Activated T-helper 17 cell treated with anti-CD3 and anti-CD28 coated beads, Interleukin-2, amount 50 U/mL, for 72 hours (primary cell): ENCODE measurements at places on chromosomes 5 and 9.

DNA sequence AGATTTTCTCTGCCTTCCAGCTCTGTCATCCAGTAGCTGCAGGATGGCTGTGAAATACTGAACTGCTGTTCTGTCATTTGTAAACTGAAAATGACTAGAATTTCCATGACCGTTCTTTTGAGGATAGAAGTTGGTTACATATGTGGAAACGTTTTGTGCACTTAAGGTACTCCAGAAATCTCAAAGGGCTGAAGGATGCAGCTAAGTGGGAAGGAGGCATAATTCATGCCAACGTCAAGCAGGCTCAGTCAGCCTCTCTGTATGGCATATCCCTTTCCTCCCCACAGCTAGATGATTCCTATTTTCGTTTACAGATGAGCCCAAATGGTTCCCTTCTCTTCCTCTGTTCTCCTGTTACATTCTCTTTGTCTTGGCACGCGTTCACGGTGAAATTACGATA lies 257.6 kb downstream of the FBXL7 start:
- H3K4me1 ChIP-seq, result no peaks in the 10 kb centered on the region
- H3K36me3 ChIP-seq, result no peaks in the 10 kb centered on the region
- no peak for ATAC-seq

GRCh38 chr5:169627551-169627950 lies 9.5 kb upstream of the DOCK2 start:
- H3K27ac ChIP-seq, result no peak overlapping the region
- no peaks in the 10 kb centered on the region for H3K36me3 ChIP-seq
- peaks cover 7% of the 10 kb centered on the region for H3K27me3 ChIP-seq
- no peak for ATAC-seq

DNA sequence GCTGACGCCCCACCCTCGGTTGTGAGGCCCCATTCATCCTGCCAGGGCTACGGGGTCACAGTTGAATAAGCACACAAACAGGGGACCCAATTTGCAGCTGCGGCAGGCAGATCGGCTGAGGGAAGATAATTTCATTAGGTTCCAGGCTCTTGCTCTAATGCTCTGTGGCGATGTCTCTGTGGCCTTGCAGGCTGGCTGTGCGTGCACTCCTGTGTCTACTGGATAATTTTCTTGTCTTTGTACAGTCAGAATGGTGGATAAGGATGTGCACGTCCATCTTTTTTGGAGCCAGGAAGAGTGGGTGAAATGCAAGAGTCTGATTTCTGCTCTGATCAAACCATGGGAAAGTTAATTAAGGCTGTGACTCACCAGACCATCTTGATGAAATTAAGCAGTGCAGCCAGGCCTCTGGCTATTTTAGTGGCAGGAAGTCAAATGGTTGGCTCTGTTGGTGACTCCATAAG lies 39.2 kb downstream of the NSG2 start:
- H3K4me3 ChIP-seq, result no peak overlapping the region
- no peak for ATAC-seq
- peaks cover 13% of the 10 kb centered on the region for H3K27me3 ChIP-seq

DNA sequence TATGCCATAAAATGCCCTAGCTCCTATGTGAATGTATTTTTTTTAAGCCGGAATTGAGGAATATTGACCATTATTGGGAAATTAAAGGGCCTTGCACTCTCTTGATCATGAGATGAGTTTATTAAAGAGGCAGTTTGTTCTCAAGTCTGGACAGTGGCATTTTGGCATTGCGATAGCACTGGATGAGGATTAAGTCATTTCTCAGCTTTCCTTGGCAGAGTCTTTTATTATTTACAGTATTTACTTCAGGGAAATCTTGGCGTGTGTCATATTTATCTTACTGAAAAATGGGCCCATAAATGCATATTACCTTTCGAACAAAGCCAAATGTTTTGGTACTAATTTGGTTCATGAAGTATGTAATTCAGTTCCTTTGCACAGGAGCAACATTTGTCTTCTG lies 194.4 kb downstream of the EBF1 start:
- peaks cover 19% of the 10 kb centered on the region for H3K27me3 ChIP-seq
- no peak overlapping the region for H3K27ac ChIP-seq
- ATAC-seq, result no peak
- H3K4me1 ChIP-seq, result no peaks in the 10 kb centered on the region
- no peak overlapping the region for H3K4me3 ChIP-seq

DNA sequence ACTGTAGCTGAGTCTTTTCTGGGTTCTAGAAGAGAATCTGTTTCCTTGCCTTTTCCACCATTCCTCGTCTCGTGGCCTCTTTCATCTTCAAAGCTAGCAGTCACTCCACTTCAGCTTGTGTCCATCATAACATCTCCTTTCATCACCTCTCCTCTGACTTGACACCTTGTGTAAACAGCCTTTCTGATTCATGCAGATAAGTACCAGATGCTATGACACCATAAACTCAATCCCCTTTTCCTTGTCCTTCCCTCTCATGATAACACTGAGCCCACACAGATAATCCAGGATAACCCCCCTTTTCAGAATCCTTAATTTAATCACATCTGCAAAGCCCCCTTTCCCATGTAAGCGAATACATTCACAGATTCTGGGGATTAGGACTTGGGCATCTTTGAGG lies 95.5 kb downstream of the SNX24 start:
- H3K4me3 ChIP-seq, result no peak overlapping the region
- H3K27ac ChIP-seq, result no peak overlapping the region
- H3K36me3 ChIP-seq, result peaks cover 10% of the 10 kb centered on the region
- H3K4me1 ChIP-seq, result no peaks in the 10 kb centered on the region

- peak; percentile 81 for ATAC-seq
- H3K27me3 ChIP-seq, result no peaks in the 10 kb centered on the region
- no peaks in the 10 kb centered on the region for H3K4me1 ChIP-seq
- H3K36me3 ChIP-seq, result no peaks in the 10 kb centered on the region
- no peak overlapping the region for H3K27ac ChIP-seq
These were observed 87.5 kb upstream of the PPP2R2B start for GRCh38 chr5:146965761-146966659.

- no peaks in the 10 kb centered on the region for H3K36me3 ChIP-seq
- no peaks in the 10 kb centered on the region for H3K4me1 ChIP-seq
- no peak for ATAC-seq
These were observed 291.9 kb downstream of the DMAC1 start for GRCh38 chr9:7507566-7508270.

DNA sequence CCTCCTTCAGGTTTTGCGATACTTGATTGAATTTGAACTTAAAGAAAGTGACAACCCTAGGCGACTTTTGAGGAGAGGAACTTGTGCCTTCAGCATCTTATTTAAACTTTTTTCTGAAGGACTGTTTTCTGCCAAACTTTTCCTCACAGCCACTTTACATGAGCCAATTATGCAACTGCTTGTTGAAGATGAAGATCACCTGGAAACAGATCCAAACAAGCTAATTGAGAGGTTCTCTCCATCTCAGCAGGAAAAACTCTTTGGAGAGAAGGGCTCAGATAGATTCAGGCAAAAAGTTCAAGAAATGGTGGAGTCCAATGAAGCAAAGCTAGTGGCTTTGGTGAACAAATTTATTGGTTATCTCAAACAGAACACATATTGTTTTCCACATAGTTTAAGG lies 40.6 kb downstream of the GAPVD1 start:
- H3K4me3 ChIP-seq, result no peak overlapping the region
- no peak for ATAC-seq
- H3K27me3 ChIP-seq, result no peaks in the 10 kb centered on the region
- H3K4me1 ChIP-seq, result no peaks in the 10 kb centered on the region

GRCh38 chr9:105984714-105985113 lies 290.4 kb downstream of the TMEM38B start:
- no peaks in the 10 kb centered on the region for H3K27me3 ChIP-seq
- ATAC-seq, result no peak
- H3K4me3 ChIP-seq, result no peak overlapping the region
- H3K27ac ChIP-seq, result no peak overlapping the region
- H3K36me3 ChIP-seq, result no peaks in the 10 kb centered on the region

DNA sequence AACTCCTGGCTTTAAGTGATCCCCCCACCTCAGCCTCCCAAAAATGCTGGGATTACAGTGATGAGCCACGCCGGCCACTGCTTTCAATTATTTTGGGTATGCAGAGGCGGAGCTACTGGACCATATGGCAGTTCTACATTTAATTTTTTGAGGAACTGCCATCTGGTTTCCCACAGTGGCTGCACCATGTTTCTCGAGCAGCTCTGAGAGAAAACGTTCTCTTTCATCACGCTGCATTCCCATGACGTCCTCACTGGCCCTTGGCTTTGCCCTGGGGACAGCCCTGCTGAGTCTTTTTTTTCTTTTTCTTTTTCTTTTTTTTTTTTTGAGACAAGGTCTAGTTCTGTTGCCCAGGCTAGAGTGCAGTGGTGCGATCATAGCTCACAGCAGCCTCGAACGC lies 35.5 kb upstream of the GRHPR start:
- no peak overlapping the region for H3K4me3 ChIP-seq
- no peaks in the 10 kb centered on the region for H3K4me1 ChIP-seq
- no peaks in the 10 kb centered on the region for H3K36me3 ChIP-seq
- H3K27ac ChIP-seq, result no peak overlapping the region

- ATAC-seq, result no peak
- no peaks in the 10 kb centered on the region for H3K36me3 ChIP-seq
- no peak overlapping the region for H3K27ac ChIP-seq
- peaks cover 7% of the 10 kb centered on the region for H3K4me1 ChIP-seq
- no peaks in the 10 kb centered on the region for H3K27me3 ChIP-seq
These were observed 30.4 kb upstream of the TRIM14 start for GRCh38 chr9:98149422-98149821.
